ENCODE measurements at places on chromosomes 13 and 19. TPM values are rescaled to one million over a fixed set of nuclear protein-coding genes. Genes with fewer than 3 reads are reported as not detected.

NLRP7 gene
- not detected for total RNA-seq

ARL11 gene
- total RNA-seq, result 0.09 TPM

SIGLEC11 gene
- not detected for total RNA-seq

FFAR3 gene
- not detected for total RNA-seq

SMIM44 gene
- total RNA-seq, result not detected

BRSK1 gene
- total RNA-seq, result 2.2 TPM

FFAR2 gene
- total RNA-seq, result not detected

CGB1 gene
- not detected for total RNA-seq

CYP2A7 gene
- total RNA-seq, result not detected

SIGLEC8 gene
- total RNA-seq, result not detected

CEACAM21 gene
- total RNA-seq, result 3.2 TPM

DOCK9 gene
- total RNA-seq, result 556 TPM

HTR2A gene
- total RNA-seq, result not detected

EPSTI1 gene
- 4.2 TPM for total RNA-seq

TMEM221 gene
- not detected for total RNA-seq

ZNF460 gene
- 63.3 TPM for total RNA-seq

GADD45B gene
- total RNA-seq, result 114 TPM

ZNF112 gene
- total RNA-seq, result 8.3 TPM

APOC4 gene
- not detected for total RNA-seq

METTL21C gene
- not detected for total RNA-seq

PRR22 gene
- 0.51 TPM for total RNA-seq

UQCRFS1 gene
- total RNA-seq, result 34.7 TPM

OXGR1 gene
- total RNA-seq, result not detected

SERTM1 gene
- total RNA-seq, result 0.17 TPM

DNAAF3 gene
- total RNA-seq, result 0.42 TPM

ZNF527 gene
- total RNA-seq, result 6.0 TPM

SUPT20H gene
- 49.0 TPM for total RNA-seq

ZNF534 gene
- total RNA-seq, result not detected

NPHS1 gene
- not detected for total RNA-seq

All from dermis blood vessel endothelial cell (primary cell).